Endothelial cell (in vitro differentiated cells): ENCODE measurements at places on chromosomes 7 and 10.

DNA sequence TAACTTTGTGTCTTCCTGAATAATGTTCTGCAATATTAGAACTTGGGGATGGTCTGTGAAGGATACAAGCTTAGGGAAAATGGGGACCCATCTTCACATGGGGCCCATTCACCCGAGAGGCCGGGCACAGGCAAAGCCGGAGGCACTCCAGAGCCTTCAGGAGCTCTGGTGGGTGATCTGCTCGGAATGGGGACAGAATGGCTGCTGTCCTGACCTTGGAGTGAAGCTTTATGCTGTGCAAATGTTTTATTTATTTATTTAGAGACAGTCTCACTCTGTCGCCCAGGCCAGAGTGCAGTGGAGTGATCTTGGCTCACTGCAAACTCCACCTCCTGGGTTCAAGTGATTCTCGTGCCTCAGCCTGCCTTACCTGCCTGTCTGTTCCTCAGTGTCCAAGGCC is 55.4 kb downstream of the DYNC2I1 start:
- DNase-seq, result no peak

DNA sequence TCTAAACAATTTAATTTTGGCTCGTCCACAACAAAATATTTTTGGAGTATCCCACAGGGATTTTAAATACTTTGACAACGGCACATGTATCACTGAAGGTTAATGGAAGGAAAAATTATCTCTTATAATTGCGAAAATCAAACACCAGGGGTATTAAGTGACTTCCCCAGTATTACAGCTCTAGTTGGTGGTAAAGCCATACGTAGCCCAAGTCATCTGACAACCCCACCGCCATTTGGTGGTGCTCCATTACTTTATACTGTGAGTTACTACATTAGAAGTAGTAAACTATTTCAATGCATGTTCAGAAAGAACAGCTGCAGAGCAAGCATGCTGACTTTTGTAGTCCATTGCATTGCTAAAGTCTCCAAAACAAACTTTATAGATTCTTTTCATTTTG is 179.7 kb downstream of the HGF start:
- no peak for DNase-seq

DNA sequence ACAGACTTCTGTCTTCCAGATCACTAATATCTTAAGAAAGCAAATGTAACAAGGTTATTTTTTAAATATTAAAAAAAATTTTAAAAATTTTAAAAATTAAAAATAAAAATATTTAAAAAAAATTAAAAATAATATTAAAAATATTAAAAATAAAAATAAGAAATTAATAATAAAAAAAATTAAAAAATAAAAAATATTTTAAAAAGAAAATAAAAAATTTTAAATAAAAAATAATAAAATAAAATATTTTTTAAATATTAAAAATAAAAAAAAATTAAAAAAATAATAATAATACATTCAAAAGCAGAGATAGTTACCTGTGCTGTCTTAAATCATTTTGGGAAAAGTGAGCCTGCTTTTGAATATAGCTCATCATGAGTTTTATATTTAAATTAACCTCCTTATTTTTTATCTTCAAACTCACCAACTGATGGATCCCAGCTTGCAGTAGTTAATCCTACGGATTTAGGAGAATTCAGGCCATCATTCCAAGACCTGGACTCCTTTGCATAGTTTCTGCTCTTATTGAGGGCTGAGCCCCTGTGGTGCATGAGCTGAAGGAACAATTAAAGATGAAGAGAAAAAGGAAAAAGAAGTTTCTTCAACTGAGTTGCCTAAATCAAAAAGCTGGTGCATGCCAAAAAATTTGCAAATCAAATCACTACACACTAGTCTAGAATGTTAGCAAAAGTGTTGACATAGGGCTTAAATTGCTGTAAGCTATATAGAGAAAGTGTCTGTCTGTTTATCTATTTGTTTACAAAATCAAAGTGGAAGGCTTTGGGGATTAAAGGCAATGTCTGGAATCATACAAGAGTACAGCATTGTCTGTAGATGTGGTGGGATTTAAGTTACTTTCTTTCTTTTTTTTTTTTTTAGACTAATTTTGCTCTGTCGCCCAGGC is 50.5 kb upstream of the ZNF438 start:
- DNase-seq, result no peak

- DNase-seq, result no peak
Measured at GRCh38 chr10:109982123-109982522, 25.7 kb upstream of the ADD3 start.

GRCh38 chr10:93139059-93139655 is 65.5 kb downstream of the CYP26A1 start:
- no peak for DNase-seq

- peak; percentile 71 for DNase-seq
Measured at GRCh38 chr10:133124357-133125211, 35.4 kb upstream of the KNDC1 start.

GRCh38 chr7:135175931-135176330 is 5.4 kb upstream of the CYREN start:
- no peak for DNase-seq

DNA sequence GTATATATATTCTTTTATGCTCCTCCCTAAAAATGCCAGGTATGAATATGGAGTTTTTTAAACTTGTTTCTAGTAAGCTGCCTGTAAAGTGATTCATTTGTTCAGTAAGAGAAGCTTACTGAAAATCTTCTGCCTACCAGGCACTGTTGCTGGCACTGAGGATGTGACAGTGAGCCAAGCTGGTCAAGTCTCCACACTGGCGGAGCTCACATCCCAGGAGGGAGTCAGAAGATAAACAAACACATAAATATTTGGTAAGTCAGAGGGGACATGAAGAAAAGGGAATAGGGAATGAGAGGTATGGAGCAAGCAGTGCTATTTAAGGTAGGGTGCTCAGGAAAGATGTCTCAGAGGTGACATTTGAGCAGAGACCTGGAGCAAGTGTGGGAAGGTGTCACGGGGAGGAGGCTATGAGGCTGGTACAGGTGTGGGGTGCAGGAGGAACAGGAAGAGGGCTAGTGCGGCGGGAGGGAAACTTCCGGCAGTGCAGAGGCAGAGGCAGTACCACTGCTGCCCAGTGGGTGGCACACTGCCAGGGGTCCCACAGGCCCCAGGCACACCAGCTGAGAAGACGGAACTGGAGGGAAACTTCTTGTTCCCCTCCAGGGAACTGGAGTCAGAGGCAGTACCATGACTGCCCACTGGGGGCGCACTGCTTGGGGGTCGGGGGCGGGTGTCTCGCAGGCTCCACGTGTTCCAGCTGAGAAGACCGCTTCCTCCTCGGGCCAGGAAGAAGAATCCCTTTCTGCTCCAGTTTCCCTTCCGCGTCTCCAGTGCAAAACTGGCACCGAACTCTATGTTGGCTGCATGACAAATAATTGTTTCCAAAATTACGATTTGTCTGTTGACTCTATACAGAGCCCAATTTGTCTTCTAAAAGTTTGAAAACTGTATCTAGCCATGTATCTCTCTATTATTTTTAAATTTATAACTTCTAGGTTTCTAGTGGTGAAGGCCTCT is 161.0 kb downstream of the TEX36 start:
- peak; percentile 15 for DNase-seq

DNA sequence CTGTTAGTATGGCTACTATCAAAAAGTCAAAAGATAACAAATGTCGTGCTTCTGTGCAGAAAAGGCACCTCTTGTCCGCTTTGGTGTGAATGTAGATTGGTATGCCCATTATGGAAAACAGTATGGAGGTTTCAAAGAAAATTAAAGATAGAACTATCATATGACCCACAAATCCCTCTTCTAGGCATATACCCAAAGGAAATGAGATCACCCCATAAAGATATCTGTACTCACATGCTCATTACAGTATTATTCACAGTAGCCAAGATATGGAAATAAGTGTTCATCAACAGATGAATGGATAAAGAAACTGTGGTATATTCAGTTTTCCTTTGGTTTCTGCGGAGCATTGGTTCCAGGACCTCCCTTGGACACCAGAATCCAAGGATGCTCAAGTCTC is 180.5 kb upstream of the PPP1R3A start:
- no peak for DNase-seq

GRCh38 chr7:136588216-136588615 is 280.2 kb upstream of the CHRM2 start:
- no peak for DNase-seq

- DNase-seq, result no peak
Measured at GRCh38 chr7:157949711-157950110, 612.9 kb downstream of the DNAJB6 start.

DNA sequence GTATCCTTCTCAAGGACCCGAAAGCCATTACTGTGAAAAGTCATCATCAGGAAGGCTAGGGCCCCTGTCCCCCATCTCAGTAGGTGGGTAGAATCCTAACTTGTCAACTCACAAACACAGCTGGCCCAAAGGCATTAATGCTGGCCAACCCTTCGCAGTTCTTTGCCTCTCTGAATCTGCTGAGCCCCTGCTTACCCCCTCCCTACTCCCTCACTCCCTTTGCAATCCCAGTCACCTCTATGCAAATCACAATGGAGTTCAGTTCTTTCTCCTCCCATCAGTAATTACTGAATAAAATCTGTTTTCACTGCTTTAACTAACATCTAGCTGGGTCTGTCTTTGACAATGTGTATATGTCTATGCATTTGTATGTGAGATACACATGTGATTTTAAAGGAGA is 38.1 kb upstream of the AOAH start:
- no peak for DNase-seq

DNA sequence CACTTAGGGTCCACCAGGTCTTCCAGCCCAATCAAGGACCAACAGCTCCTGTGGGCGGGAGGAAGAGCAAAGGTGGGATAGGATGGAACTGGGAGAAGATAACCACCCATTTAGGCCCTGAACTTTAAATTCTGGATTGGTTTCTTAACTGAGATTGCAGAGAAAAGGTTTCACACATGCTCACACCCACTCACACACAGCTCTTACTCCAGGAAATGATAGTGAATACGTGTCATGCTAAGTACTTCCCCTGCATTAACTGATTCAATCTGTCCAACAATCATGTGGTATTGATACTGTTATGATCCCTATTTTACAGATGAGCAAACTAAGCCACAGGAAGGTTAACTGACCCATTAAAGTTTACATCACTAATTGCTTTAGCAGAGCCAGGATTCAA is 4.6 kb upstream of the CYP3A4 start:
- no peak for DNase-seq

GRCh38 chr10:21518641-21519396 is 6.7 kb downstream of the SKIDA1 start:
- DNase-seq, result no peak
